Nucleus accumbens (tissue), 56 donors: ENCODE measurements at places on chromosomes 6 and 20.

- no peak for DNase-seq
Measured at GRCh38 chr6:40371621-40372020, 215.5 kb downstream of the LRFN2 start.

DNA sequence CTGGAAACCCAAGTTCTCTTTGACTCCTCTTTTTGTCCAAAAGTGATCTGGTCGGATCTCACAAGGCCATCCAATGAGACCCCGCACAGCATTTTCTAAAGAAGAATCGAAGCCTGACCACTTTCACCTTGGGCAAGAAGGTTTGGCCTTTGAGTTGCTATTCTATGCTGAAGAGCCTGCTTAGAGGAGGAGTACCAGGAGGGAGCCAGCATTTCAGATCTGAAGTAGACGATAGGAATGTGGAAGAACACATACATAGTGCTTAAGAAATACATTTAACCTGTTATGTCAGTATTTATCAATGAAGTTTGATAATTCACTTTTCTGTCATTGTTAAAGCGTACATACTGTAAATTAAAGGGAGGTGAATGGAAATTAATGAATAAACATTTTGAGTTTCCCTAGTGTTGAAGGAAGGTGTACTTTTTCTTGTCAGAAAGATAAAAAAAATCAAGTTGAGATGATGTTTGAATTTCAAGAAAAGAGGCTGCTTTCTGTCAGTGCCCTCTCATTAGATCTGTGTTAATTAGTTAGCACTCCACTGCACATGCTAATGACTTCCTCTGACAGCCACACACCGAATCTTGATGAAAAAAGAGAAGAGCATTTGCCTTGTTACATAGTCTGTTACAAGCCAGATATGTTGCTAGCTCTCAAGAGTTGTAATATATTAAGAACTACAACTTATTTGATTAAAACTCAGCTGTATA is 10.9 kb upstream of the TDRD6 start:
- no peak for DNase-seq

GRCh38 chr6:111441678-111442243 is 41.3 kb downstream of the REV3L start:
- DNase-seq: no peak

- no peak for DNase-seq
Measured at GRCh38 chr6:26351544-26351953, 13.4 kb upstream of the BTN3A2 start.

- no peak for DNase-seq
Measured at GRCh38 chr20:31537116-31537871, 23.1 kb downstream of the HM13 start.

GRCh38 chr6:1821164-1821512 is 211.4 kb downstream of the FOXC1 start:
- no peak for DNase-seq

GRCh38 chr6:113921299-113921904 is 49.5 kb downstream of the HDAC2 start:
- no peak for DNase-seq

GRCh38 chr6:158011980-158012566 is 30.4 kb downstream of the SYNJ2 start:
- no peak for DNase-seq

- DNase-seq: no peak
Measured at GRCh38 chr20:62409931-62410745, 3.1 kb upstream of the CABLES2 start.

GRCh38 chr6:31272836-31273626 is 1.1 kb upstream of the HLA-C start:
- DNase-seq: no peak
